ENCODE measurements at places on chromosomes 11 and 22.

DNA sequence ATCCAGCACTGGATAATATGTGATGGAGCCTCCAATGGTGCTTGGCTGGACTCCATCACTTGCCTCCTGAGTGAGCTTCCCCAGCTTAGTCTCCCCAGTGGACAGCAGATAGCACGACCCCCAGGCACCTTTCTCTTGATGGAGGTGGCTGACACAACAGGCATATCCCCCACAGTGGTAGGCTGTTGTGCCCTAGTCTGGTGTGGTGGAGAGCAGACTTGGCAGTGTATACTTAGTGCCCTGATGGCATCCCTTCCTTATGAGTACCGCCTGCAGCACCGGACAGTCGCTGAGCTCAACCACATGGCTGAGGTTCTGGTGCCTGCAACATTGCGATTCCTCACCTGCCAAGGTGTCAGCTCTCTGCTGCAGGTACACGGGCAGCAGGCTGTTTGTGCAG lies 50.1 kb downstream of the DNHD1 start:
- no peak for DNase-seq

DNA sequence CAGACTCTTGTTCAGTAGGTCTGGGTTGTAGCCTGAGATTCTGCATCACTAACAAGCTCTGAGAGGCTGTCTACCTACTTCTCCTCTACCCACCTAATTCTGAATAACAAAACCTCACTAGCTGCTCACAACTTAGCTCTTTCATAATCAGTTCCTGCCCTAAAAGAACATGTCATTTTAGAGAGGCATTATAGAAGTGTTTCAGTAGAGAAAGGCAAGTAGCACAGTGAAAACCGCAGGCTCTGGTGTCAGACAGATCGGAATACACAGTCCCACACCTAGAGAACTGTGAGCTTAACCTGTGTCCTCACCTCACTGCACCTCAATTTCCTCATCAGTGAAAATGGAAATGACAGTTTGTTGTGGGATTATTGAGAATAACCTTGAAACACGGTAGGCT lies 1337.6 kb upstream of the TENM4 start:
- no peak for DNase-seq

DNA sequence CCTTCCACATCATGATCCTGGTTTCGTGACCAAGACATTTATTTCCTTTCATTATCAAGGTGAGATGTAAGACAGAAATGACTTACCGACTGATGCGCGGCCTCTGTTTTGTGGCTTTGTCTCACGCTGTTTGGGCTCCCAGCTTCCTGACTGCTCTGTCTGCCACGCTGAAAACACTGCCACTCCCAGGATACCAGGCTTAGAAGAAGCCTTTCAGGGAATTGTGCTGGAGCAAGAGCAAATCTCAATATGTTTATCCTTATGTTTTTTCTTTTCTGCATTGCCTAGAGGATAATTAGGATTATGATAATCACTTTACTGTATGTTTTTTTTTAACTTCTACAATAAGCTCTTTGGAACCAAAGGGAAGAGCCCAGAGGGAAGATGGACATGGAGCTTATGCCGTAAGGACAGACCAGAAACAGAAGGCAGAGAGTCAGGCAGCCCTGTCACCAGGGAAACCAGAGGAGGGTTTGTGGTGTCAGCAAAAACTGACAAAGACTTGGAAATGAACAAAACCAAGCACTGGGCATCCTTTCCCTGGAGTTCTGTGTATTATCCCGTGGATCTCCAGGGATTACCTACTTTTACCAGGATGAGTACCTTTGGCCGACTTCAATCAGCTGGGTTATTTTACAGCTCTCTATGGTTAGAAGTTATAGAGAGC lies 68.2 kb upstream of the ISX start:
- no peak for DNase-seq

DNA sequence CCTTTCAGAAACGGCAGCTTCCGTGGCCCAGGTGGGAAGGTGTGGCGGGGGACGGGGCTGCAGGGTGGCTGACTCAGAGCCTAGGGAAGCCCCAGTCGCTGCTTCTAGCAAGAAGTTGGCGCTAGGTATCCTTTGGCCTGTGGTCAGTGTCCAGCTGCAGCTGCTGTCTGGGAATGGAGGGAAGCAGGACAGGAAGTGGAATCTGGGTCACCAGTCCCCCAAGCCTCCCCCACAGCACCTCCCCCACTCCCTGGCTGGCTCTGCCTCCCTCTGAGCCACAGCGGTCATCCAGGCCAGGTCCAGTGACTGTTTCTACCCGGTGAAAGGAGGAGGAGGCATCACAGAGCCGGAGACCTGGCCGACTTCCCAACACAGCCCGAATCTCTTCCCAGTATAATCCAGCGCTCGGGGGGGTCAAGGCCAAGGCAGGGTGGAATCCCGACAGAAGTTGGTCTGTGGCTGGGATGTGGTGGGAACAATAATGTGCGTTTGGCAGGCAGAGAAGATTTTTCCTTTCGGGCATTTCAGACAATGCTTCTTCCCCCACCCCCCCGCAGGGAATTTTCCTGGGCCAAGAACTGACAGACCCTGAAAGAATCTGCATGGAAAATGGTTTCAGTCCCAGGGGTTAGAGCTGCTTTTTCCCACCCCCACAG lies 45.1 kb downstream of the C11orf96 start:
- DNase-seq, result no peak

GRCh38 chr11:2663915-2664314 lies 35.9 kb downstream of the KCNQ1OT1 start:
- DNase-seq, result no peak

DNA sequence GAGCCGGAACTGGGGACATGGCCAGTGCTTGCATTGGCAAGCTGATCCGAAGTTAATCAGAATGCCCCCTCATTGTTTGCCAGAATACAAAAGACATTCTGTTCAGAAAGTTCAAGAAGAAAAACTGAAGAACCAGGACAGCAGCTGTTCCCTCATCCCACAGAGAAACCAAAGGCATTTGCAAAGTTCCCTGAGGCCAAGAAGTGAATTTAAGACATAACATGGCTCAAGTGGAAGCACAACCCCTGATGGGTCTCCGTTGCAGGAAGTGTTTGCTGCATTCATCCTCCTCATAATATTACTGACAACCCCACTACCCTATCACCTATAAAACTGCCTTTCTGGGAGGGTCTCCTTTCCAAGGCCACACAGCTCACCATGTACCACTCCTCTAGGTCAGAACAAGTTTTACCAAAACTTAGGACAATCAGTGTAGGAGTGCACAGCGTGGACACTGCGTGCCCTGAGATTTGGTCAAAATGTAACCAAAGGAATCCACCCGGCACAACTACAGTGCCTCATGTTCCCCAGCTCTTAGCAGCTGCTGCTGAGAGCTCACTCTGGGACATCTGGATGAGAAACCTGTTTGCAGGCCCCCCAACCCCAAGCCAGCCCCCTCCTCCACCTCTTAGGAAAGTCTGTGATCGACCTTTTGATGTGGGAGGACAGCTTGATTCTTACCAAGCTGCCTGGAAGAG lies 101.6 kb upstream of the AKIP1 start:
- no peak for DNase-seq

DNA sequence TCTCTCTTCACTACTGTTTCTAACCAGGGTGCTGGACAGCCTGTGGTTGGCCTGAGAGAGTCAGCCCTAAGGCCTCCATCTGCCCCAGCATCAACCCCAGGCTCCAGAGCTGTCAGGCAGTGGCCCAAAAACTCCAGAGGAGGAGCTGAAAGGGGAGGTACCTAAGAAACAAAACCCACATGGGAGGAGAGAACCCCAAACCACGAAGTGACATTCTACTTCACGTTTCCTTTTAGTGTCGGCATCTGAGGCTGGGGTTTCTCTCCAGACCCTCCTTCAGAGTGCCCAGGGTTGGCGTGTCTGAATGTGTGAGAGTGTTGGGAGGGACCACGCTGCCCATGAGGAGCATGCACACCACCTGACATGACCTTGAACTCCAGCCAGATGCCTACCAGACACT lies 69.8 kb upstream of the NNMT start:
- DNase-seq, result no peak

- DNase-seq, result no peak
These were observed 55.9 kb downstream of the BMAL1 start for GRCh38 chr11:13333456-13333957.

GRCh38 chr11:47375020-47375419 lies 3.3 kb downstream of the SPI1 start:
- DNase-seq, result no peak

GRCh38 chr11:12200279-12200990 lies 90.0 kb downstream of the MICAL2 start:
- no peak for DNase-seq

GRCh38 chr11:121418625-121419114 lies 33.4 kb upstream of the SORL1 start:
- no peak for DNase-seq

- no peak for DNase-seq
These were observed 215.9 kb upstream of the CCDC90B start for GRCh38 chr11:83502041-83502440.

DNA sequence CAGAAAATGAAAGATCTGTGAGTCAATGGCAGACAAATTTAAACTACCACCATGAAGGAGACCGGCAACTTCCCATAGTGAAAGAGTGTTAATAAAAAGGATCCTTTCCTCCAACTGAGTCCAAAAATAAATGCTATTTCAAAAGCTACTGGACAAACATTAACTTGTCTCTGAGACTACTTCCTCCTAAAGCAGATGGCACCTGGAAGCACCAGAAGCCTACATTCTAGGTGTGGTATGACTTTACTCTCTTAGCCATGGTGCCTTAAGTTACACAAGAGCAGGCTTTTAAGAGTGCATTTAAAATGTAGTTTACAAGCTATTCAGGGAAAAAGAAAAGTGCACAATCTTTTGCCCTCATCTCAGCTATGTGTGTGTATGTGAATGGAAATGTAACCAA lies 2.5 kb downstream of the ARHGAP32 start:
- no peak for DNase-seq

- no peak for DNase-seq
These were observed 19.0 kb downstream of the CHST1 start for GRCh38 chr11:45646275-45646927.

DNA sequence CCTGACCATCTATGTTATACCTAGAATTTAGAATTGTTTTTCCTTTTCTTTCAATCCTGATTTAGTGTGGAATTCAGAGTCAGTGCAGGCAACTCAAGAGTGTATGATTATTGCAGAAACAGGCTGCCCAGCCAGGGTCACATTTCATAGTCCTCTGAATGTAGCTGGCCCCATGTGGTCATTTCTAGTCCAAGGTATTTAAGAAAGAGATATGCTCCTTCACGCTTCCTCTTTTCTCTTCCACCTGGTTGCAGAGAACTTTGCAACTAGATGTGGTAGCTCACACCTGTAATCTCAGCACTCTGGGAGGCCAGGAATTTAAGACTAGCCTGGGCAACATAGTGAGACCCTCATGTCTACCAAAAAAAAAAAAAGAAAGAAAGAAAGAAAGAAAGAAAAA lies 27.6 kb upstream of the LDLRAD3 start:
- no peak for DNase-seq

GRCh38 chr11:76704171-76704948 lies 33.8 kb upstream of the LRRC32 start:
- DNase-seq, result no peak

- DNase-seq, result no peak
These were observed 106.2 kb upstream of the CHORDC1 start for GRCh38 chr11:90329043-90329442.

GRCh38 chr22:17283423-17283822 lies 64.2 kb upstream of the ADA2 start:
- no peak for DNase-seq

DNA sequence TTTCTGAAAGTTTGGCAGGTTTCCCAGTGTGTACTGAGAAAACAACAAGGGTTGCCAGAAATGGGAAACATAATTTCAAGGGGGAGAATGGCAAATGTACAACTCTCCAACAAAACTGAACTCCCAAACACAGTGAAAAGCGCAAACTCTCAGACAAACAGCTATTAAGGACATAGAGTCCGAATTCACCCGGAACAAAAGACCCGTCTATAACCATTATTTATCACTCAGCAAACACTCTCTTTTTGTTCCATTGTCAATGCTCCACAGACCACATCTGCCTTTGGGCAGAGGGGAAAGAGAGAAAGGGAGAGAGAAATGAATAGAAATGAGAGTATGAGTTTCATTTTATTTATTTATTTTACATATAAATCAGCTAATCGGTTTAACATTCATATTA lies 21.7 kb downstream of the KIRREL3 start:
- DNase-seq, result no peak

DNA sequence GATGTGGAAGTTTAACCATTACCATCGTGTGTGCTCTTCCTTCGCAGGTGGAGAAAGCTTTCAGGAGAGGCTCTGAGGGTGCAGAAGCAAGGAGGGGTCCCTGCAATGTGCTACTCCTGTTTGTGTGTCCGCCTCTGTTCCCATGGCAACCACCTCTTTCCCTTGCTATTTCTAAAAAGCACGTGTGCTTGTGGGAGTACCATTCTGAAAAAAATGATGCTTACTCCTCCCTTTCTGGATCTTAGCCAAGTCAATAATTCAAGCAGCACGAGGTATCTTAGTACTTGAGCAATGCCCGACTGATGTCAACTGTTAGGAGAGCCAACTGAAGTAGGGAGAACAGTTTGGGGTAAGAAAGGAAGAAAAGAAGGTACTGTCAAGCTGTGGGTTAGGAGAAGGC lies 628.7 kb downstream of the NTM start:
- no peak for DNase-seq

DNA sequence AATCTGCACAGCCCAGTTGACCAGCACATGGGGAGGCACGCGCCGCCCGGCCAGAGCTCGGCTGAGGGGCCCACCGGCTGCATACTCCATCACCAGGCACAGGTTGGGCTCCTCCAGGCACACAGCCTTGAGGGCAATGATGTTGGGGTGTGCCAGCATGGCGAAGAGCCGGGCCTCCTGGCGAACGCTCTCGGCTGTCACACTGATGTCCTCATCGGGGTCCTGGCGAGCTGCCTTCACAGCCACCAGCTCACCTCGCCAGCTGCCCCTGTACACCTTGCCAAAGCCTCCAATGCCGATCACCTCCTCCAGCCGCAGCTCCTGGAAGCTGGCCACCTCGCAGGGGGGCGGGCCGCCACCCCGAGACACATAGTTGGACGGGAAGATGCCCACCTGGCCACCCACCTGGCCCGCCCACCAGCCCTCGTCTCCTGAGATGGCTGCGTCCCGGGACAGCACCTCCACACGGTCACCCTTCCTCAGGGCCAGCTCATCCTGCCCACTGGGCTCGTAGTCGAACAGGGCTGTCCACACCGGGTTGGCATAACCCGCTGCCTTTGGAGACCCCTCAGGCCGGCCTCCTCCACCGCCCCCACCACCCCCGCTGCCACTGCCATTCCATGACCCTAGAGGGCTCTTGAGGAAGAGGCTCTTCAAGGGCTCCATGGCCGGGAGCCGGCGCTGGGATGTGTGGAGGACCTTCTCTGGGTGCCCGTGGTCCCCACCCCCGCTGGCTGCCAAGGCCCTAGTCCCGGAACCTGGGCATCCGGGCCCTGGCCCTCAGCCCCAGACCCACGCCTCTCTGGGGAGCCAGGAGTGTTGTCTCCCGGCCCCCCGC lies 711 bp downstream of the MAP3K11 start:
- DNase-seq, result peak; percentile 28
